Panc1 (cell line): ENCODE measurements at places on chromosomes 1 and 21. TPM values are rescaled to one million over a fixed set of nuclear protein-coding genes. Genes with fewer than 3 reads are reported as not detected.

Gene RNU1-1
- total RNA-seq = 1,290 TPM

- no peak for DNase-seq
These were observed 54.9 kb downstream of the PATJ start for GRCh38 chr1:61797045-61797755.

Gene PM20D1
- total RNA-seq = 0.13 TPM

GRCh38 chr21:46366561-46366960 lies 42.6 kb downstream of the PCNT start:
- DNase-seq = no peak

GRCh38 chr1:9821710-9822109 lies 2.1 kb downstream of the CLSTN1 start:
- DNase-seq = no peak

- DNase-seq = no peak
These were observed 70.3 kb upstream of the TINAGL1 start for GRCh38 chr1:31505911-31506497.
